ENCODE measurements at places on chromosomes 6 and 20.

- no peak for DNase-seq
Measured at GRCh38 chr6:136525586-136526195, 24.5 kb downstream of the MAP7 start.

DNA sequence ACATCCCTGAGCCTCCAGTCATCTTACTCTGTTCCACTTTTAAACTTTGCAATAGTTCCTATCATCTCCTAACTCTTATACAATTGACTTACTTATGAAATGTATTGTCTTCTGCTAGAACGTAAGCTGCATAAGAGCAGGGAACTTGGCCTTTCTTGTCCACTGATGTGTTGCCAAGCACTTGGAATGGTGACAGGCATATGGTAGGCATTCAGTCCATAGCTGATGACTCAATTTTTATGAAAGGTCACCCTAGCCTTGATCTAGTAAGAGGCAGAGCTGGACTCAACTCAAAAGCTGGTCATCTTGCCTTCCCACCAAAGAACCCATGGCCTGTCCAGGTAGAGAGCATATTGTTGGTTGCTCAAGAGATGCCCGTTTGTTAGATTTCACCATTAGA, 82.4 kb upstream of the FAM184A start:
- DNase-seq = no peak

GRCh38 chr20:14830466-14830865, 493.1 kb upstream of the FLRT3 start:
- DNase-seq = no peak

- DNase-seq = no peak
Measured at GRCh38 chr20:20719411-20719810, 7.0 kb upstream of the RALGAPA2 start.

DNA sequence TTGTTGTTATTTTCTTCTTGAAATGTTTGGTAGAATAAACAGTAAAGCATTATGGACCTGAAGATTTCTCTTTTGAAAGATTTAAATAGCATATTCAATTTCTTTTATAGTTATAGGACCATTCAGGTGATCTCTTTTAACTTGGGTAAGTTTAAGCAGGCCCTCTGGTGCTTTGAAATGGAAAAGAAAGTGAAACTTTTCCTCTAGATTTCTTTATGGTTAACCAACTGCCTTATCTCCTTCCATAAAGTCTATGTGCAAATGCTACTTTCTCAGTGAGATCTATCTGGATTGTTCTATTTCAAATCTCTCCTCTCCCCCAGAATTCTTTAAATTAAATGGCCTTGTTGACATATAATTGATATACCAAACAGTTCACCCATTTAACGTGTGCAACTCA, 54.0 kb downstream of the PHACTR2 start:
- no peak for DNase-seq

GRCh38 chr6:106670236-106670635, 40.9 kb downstream of the QRSL1 start:
- DNase-seq = no peak
